ENCODE measurements at places on chromosomes 11 and 22.
A peak's percentile ranks its signal among the peaks of the same experiment; 100 is the strongest.

DNA sequence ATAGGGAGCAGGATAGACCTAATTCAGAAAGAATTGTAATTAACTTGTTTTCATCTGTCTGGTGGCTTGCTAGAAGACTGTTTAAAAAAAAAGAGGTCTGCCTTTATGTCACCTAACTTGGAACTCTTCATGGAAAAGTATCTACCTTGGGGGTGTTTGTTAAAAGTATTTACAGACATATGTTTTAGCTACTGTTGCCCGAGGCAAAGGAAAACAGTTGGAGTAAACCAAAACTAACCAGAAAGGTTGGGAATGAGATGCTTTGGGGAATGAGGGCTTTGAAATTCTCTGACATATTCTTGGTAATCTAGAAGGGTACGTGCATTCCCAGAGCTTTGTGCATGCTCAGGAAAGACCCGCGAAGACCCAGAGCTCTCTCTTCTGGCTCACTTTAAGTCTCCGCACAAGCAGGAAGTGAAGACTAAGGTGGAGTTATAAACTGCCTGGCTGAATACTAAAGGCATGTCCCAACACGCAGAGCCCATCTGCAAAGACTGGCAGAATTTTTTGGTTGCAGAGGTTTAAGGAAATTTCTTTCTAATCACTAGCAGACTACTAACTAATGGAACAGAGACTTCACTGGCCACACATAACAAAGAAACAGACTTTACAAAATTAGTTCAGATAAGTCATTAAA is 33.2 kb downstream of the HIKESHI start:
- no peak for DNase-seq

GRCh38 chr11:9266926-9267325 is 1.8 kb upstream of the DENND5A start:
- DNase-seq: no peak

GRCh38 chr11:93532281-93532789 is 10.9 kb downstream of the SMCO4 start:
- no peak for DNase-seq

DNA sequence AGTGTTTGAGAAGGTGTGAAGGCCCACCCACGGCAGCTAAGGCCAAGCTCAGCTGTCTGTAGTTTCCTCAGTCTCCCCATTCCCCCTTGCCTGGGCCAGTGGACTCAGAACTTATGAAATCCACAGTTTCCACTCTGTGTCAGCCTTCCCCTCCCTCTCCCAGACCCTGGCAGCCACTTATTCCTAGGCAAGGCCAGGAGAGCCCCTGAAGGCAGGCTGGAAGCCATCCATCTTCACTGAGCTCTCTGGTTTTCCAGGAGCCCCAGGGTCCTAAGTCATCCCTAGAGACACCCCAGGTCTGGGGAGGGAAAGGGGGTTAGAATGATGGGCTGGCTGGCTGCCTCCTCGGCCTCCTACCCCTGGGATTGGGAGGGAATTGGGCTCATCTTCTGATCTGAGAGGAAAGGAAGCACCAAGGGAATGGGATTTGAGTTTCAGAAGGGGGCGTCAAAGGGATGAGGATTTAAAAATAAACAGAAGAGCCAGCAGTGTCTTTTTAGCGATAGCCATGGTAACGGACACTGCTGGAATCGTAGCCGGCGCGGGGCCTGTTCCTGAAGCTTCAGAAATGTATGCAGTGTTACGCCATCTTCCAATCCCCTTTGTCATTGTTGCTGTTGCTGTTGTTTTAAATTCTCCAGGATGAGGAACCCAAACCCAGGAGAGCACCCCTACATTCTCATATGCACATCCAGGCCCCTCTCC is 561.1 kb upstream of the CADM1 start:
- DNase-seq: no peak

GRCh38 chr11:79382301-79383050 is 58.4 kb downstream of the TENM4 start:
- no peak for DNase-seq

DNA sequence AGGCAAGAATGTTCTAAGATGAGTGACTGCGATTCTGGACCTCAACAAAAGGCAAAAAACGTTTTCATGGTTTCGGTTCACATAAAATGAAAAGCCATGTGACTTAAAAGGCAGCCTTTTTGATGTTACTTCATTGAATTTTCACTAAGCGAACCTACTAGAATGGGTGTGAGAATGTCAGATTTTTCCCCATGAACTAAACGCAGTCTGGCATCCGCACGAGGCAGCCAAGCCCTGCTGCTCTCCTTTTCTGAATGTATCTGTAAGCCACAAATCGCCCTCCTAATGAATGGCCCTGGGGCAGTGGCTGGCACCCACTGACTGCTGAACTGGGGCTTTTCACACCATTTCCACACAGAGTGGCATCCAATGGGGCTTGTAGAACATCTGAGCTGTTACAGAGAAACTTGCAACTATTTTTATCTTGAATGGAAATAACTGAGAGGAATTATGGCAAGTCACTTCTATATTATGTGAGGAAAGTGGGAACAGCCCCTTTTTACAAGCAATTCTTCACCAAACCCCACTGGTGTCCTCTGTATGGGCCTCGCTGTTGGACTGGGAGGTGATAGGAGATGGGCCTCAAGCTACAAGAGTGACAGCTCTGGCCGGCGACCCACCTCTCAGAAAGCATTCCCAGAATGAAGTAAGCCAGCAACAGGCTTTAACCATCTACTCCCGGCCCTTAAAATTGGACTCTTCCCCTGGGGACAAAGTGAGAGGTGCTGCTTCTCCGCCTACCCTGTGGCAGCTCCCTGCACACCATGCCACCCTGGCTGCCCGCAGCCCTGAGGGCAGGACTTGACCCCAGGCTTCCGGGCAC is 29.4 kb downstream of the PPP2R1B start:
- no peak for DNase-seq

DNA sequence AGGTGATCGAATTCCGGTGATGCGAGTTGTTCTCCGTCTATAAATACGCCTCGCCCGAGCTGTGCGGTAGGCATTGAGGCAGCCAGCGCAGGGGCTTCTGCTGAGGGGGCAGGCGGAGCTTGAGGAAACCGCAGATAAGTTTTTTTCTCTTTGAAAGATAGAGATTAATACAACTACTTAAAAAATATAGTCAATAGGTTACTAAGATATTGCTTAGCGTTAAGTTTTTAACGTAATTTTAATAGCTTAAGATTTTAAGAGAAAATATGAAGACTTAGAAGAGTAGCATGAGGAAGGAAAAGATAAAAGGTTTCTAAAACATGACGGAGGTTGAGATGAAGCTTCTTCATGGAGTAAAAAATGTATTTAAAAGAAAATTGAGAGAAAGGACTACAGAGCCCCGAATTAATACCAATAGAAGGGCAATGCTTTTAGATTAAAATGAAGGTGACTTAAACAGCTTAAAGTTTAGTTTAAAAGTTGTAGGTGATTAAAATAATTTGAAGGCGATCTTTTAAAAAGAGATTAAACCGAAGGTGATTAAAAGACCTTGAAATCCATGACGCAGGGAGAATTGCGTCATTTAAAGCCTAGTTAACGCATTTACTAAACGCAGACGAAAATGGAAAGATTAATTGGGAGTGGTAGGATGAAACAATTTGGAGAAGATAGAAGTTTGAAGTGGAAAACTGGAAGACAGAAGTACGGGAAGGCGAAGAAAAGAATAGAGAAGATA is at the start of gene MALAT1:
MALAT1 (plus strand) TSS at position 69 of the 736 bp plus-strand sequence.
- DNase-seq: peak; percentile 90

- no peak for DNase-seq
Observed at GRCh38 chr11:97428247-97428790, 1038.5 kb downstream of the JRKL start.

DNA sequence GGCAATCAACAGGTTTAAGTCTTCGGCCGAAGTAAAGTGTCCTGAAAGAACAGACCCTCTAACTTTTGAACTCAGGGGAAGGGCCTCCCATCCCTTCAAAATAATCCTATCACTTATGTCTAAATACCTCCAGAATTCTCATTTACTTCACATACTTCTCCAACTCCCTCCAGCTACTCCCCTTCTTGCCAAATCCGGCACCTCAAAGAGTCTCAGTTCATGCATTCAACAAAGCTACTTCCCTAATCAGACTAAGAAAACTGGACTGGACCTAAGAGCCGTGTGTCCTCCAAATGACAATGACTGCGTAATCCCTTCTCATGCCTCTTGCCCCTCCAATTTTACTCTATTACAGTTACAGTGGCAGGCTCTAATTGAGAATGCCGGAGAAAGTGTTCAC is 1.3 kb downstream of the DDB1 start:
- no peak for DNase-seq

- no peak for DNase-seq
Observed at GRCh38 chr11:35330931-35331330, 88.4 kb downstream of the SLC1A2 start.

- no peak for DNase-seq
Observed at GRCh38 chr22:17284466-17284865, 65.2 kb upstream of the ADA2 start.

GRCh38 chr11:35515224-35515623 is 10.2 kb downstream of the PAMR1 start:
- DNase-seq: no peak

GRCh38 chr11:3709977-3710376 is 38.8 kb upstream of the CHRNA10 start:
- no peak for DNase-seq

Measured in NCI-H510A (cell line).